ENCODE measurements at places on chromosomes 1 and 21.

- DNase-seq = no peak
Measured at GRCh38 chr1:187563191-187563590, 734.4 kb downstream of the PLA2G4A start.

- no peak for DNase-seq
Measured at GRCh38 chr1:244316407-244316806, 135.3 kb downstream of the ADSS2 start.

DNA sequence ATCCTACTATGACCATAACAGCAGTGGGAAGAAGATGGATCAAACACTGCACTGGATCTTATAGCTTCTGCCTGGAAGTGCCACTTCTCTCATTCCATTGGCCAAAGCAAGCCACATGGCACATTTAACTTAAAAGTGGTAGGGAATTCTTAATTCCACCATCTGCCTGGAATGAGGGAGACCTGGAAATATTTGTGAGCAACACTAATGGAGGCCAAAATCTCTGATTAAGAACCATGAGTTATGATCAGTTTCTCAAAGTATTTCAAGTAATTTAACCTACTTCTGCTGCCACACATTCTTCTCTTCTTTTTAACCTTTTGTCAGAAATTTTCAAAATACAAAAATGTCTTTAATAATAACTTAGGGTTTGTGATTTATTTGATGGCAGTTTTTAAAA, 154.0 kb upstream of the C1orf87 start:
- no peak for DNase-seq

DNA sequence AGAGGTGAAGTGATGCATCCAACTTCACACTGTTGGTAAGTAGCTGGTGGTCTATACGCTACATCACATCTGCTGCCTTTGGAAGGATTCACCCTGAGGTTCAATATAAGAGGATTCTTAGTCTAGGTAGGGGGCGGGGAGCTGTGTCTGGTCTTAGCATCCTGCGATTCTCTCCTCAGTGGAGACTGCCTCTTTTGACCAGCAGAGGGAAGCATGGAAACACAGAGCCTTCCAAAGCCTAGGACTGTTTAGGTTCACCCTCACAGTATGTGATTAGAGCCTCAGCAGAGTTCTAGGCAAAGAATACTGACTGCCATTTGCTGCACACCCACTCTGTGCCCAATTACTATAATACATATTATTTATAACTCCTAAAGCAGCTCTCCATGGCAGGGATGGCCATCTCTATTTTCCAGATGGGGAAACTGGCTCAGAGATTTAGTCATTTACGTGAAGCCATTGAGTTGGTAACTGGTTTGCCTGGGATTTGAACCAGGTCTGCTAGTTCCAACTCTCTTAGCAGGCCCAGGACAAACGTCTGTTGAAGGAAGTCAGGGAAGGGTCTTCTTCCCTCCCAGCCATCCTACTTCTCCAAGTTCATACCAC, 28.9 kb upstream of the EFCAB14 start:
- DNase-seq = no peak

DNA sequence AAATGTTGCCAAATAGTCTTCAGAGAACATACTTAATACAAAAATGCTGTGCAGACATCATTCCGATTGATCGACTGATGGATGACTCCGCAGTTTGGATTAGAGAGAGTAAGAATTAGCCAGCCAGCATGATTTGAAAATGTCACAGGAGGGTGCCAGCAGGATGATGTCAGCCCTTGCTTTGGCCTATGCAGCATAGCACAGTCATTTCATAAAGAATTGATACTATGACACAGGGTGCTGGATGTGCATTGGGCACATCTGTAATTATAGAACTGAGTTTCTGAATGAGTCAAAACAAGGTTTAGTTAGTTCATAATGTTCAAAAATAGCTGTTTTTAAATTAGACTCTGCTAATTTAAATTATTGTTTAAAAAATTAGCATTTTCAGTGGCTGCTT, 21.6 kb upstream of the TRAF5 start:
- DNase-seq = no peak

GRCh38 chr21:42089093-42089631, 18.0 kb downstream of the UMODL1 start:
- DNase-seq = no peak

GRCh38 chr1:207191061-207191460, 87.0 kb downstream of the C4BPA start:
- no peak for DNase-seq

- peak; percentile 30 for DNase-seq
Measured at GRCh38 chr1:159891275-159892157, 8.4 kb downstream of the CFAP45 start.

DNA sequence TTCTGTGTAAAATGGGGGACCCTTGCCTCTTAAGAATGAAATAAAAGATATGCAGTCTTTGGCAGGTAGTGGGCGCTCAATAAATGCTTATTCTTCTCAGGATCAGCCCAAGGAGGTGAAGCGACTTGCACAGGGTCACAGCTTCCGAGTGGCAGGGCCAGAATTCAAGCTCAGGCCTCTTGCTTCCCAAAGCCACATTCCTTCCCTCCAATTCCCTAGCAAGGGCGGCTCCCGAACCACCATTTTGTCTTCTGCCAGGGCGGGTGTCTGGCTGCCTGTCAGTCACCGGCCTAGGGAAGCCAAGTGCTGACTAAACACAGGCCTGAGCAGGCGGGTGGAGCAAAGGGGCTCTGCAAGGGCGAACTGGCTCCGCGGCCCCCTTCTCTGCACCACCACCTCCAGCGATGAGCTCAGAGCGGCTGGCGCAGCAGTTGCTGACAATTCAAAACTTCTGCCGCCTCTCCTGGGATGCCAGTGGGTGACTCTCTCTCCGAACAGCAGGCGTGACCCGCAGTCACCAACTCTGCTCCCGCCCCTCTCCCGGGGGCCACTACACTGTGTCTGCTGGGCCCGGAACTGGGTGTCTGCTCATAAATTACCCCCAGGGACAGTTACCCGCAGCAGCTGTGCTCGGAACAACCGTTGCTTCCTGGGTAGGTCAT, 10.8 kb downstream of the GPR3 start:
- no peak for DNase-seq

GRCh38 chr1:182563095-182563494, 26.0 kb downstream of the RNASEL start:
- no peak for DNase-seq

DNA sequence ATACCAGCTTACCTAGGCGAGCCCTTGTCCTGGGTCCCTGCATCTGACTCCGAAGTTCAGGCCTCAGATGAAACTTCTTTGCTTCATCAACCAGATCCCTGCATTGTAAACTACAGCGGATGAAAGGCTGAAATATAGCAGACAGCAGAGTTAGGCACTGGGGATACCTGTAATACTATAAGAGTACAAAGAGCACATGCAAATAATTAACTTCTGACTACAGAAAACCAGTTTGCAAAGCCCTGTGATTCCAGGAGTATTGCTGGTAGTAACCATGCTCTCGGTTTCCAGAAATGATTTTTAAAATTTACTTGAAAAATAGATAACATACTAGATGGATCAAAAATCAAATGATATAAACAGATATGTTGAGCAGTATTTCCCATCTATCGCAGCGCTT, 18.0 kb downstream of the KLHL12 start:
- no peak for DNase-seq

DNA sequence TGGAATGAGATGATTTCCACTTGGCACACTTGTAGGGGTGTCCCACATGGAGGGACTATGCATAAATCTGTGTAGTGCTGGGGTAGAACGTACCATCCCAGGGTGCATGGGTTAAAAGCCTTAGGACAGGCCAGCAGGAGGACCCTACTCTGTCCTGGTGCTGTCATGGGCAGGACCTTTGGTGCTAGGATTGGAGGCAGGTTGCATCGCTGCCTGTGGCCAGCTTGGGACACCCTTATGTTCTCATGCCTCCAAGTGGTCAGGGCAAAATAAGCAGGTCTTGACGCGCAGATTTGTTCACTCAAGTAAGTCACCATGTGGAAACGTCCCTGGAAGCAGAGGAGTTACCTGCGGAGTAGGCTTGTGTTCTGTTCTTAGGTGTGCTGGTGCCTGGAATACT, 49.5 kb upstream of the RAB3GAP2 start:
- DNase-seq = no peak

GRCh38 chr1:2564006-2564814, 8.0 kb downstream of the TNFRSF14 start:
- peak; percentile 8 for DNase-seq

DNA sequence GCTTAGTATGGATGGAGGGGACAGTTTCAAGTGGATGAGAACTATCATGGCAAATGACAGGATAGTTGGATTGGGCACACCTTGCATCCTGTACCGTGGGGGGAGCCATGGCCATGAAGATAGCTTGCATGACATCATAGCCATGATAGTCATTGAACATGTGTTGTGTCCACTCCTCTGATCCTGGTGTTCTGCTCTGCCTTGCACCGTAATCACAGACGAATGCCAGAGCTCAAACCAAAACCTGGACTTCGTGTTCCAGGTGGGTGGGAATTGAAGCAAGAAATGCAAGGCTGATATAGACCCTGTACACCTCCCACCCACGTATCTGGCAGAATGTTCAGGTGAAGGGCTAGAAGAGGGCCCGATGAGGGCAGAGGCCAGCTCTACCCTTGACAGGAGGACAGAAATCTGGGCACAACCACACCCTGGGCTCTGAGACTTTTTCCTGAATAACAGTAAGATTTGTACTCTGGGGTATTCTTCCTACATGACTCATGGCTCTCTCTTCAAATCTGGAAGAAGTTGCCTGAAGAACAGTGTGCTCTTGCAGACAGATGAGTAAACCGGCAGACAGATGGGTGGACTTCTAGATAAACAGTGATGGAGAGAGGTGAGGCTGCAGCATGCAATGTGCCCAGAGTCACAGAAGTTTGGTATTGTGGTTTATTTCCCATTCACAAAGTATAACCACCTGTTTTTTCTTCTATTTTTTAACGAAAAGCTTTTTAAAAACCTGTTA, 45.0 kb downstream of the KCNJ6 start:
- DNase-seq = no peak

- DNase-seq = no peak
Measured at GRCh38 chr1:228325267-228325666, 81.4 kb downstream of the TRIM11 start.

GRCh38 chr1:16922466-16922865, 735 bp downstream of the CROCC start:
- no peak for DNase-seq

DNA sequence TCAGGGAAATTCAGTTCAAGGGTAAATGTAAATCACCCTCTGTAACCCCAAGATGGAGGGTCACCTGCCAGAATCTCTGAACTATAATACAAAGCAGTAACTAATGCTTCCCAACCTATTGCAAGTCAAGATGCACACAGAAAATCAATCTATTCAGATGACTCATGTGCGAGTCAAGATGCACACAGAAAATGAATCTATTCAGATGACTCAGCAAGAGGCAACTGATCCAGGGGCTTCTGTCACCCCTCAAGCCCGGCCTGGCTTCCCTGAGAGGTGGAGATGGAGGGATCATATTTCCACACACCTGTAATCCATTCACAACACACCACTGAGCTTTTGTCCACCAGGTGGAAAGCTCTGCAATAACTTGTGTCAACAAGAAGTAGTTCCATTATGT, 17.4 kb upstream of the HIVEP3 start:
- no peak for DNase-seq

DNA sequence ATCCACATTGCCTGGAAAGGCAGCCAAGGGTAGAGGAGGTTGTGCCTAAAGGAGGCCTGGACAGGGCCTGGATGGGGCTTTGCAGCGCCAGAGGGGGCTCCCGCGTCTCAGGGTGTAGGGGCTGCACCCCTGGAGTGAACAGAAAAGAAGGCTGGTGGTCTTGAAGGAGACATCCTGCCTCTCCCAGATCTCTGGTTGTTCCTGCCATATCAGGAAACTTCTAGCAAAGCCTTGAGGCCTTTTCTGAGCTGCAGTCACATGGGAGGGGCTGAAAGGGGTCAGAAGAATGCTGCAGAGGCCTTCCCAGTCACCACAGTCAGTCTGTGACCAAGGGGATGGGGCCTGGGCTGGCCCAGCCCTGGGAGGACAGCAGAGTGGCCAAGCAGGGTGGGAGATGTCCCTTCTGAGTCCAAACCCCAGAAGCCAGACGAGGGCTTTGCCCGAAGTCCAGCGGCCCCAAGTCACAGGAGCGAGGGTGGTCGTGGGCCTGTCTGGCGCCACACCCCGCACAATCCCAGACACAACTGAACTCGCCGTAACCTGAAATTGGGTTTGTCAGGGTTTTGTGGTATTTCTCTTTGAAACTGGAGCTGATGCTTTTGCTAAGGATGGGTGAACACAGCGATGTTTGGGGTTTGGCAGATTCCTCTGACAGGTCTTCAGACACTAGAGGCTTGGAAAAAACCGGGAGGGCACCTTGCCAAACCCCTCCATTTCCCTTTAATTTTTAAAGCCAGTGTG, 29.6 kb downstream of the SIM2 start:
- DNase-seq = no peak

DNA sequence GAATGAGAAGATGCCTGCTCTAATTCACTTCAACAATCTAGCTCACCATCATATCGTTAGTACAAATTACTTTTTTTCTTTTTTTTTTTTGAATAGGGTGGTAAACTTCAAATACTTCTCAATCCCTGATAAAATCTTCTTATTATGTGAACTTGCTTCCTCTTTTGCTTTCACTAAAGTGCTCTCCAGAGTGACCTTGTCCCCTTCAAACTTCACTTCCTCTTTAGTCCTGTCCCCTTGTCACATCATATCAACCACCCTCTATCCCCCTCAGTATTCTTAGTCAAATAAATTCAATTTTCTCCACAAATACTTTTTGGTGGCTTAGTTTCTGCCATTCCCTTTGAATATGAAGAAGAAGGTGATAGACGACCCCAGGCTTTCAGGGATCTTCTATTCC, 124.9 kb upstream of the PLXNA2 start:
- DNase-seq = no peak

GRCh38 chr1:154193821-154194220, 1.9 kb upstream of the TPM3 start:
- no peak for DNase-seq

GRCh38 chr1:37634244-37634991, at the start of gene RSPO1:
Gene RSPO1 (minus strand): TSS chr1:37634892. CDS start chr1:37629661, 5,231 bp downstream.
- peak; percentile 14 for DNase-seq

GRCh38 chr1:167387251-167387910, 130.9 kb downstream of the CD247 start:
- DNase-seq = no peak

- DNase-seq = no peak
Measured at GRCh38 chr1:219126377-219126776, 47.3 kb upstream of the LYPLAL1 start.

GRCh38 chr1:220921971-220922635, 42.9 kb downstream of the HLX start:
- DNase-seq = no peak

GRCh38 chr1:156949127-156949526, 28.7 kb downstream of the LRRC71 start:
- no peak for DNase-seq

DNA sequence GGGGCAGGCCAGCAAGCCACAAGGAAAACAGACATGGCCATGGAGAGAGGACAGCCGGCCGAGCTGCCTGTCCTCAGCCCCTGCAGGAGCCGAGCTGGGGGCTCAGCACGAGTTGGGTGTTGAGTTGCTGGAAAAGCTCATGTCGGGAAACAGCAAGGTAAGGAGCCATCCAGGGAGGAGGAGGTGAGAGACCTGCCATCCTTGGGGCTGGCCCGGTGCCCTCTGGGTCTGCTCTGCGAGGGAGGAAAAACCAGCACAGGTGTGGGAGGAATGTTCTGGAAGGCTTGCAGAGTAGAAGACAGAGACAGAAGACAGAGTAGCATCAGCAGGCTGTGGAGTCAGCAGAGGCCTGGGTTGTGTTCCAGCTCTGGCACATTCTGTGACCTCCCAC, 548.8 kb downstream of the PTPRU start:
- DNase-seq = no peak

GRCh38 chr1:27604579-27605299, 795 bp upstream of the AHDC1 start:
- no peak for DNase-seq

Measured in progenitor cell of endocrine pancreas (in vitro differentiated cells).